T-helper 17 cell (primary cell): ENCODE measurements at places on chromosomes 7 and 10. TPM values are rescaled to one million over a fixed set of nuclear protein-coding genes. Genes with fewer than 3 reads are reported as not detected.

GRCh38 chr10:117398029-117398428 is 22.8 kb upstream of the PDZD8 start:
- no peak for DNase-seq

DNA sequence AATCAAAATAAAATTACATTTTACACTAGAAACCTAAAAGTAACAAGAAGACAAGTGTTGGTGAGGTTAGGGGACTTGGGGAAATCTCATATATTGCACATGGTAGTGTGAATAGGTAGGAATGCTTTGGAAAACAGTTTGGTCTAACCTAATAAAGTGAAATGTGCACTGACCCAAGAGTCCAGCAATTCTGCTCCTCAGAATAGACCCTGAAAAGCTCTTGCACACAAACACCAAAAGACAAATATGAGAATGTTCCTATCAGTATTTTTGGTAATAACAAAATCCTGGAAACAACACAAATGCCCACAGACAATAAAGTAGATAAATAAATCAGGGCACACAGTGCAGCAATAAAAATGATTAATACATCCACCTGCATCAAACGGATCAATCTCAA is 165.7 kb downstream of the GRID1 start:
- DNase-seq, result no peak

- no peak for DNase-seq
Measured at GRCh38 chr10:63829020-63829419, 307.8 kb downstream of the REEP3 start.

The AQP1 gene
- total RNA-seq, result 0.83 TPM

The UBE2D4 gene
- 6.9 TPM for total RNA-seq

DNA sequence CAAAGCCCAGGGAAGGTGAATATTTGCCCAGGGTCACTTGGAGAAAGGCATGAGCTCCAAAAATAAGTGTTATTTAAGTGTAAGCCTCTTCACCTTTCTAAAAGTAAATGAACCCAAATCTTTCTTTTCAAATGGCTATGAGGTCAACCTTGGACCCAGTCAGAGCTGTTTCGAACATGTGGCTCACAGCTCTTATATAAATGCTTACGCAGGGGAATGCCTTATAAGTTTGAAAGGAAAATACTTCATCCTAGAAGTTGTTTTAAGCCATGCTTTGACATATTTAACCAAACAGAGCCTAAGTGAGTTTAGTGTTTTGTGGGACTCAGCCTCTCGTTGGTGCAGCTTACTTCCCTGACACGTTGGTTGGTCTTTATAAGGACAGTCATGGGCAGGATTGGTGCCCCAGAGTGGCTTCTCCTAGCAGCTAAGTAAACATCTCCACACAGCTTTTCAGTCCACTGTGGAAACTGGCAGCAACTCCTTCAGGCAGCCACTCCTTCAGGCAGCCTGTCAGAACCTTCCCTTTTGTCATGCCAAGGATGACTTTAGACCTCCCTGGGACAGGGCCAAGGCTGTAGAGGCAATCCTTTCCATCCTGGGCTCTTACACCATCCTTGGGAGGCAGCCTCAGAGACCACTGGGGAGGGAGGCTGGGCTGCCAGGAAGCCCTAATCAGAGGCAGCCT is 43.6 kb downstream of the MINDY4 start:
- DNase-seq, result no peak

DNA sequence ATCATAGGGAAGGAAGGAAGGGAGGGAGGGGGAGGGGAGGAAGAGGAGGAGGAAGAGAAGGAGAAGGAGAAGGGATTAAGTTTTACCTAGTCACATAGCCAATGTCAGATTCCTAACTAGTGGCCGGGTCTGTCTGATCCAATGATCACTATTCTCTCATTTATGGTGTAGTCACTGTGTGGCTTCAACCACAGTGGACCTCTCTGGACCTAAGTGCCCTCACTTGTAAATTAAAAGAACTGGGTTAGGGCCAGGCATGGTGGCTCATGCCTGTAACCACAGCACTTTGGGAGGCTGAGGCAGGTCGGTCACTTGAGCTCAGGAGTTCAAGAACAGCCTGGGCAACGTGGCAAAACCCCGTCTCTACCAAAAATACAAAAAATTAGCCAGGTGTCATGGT is 6.6 kb upstream of the SERPINE1 start:
- DNase-seq, result no peak

GRCh38 chr10:55550236-55550635 is 749.2 kb upstream of the PCDH15 start:
- no peak for DNase-seq

The ZP3 gene
- 9.9 TPM for total RNA-seq

The ANLN gene
- 0.39 TPM for total RNA-seq

DNA sequence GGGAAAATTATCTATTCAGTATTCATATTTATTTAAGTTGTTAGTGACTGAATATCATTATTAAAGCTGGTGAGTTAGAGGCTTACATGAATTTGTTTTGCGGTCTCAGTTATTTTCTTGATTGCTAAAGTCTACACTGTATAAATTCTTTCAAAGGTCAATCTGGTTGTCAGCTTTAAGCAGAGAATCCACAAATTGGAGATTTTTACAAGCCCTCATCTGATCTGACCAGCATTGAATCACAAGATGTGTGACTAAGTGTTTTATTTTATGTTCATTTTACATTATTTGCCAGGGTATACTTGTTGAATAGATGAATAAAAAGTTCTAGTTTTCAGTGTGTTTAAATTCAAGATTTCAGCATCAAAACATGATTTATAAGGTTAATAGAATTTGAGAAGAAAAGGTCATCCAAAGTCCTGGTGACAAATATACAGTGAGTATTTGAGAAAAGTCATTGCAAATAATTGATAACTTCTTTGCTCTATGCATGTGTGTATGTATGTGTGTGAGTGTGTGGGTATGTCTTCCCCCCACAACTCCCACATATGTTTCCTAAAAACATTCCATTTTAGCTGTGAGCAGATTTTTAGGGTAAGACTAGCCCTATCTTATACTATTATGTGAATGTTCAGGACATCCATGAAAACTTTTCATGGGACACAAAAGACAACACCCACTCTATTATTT is 4.4 kb downstream of the SEMA3A start:
- DNase-seq, result no peak

The GIMAP8 gene
- 12.0 TPM for total RNA-seq

The KLF14 gene
- total RNA-seq, result not detected

The NFKB2 gene
- 364 TPM for total RNA-seq

The HOXA2 gene
- not detected for total RNA-seq

The MNX1 gene
- 0.21 TPM for total RNA-seq

The SAMD9L gene
- 17.7 TPM for total RNA-seq

DNA sequence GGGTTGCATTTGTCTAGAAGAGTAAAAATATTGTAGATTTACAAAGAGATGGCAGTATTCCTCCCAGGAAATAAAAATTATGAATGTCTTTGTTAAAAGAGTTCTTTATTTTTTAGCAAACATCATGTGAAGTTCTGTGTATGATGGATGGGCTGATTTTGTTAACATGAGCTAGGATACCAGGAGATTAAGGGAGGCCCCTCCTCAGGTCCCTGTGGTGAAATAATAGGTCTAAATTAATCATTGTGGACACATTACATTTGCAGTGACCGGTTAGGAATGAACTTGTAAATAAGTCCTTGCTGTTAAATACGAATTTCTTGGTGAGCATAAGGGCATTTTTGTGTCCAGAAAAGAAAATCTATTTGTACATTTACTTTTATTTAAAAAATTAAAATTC is 339.4 kb upstream of the PHF14 start:
- no peak for DNase-seq

The MYO3A gene
- total RNA-seq, result not detected

GRCh38 chr7:873367-874002 is 2.9 kb upstream of the GET4 start:
- DNase-seq, result peak; percentile 48

- no peak for DNase-seq
Measured at GRCh38 chr7:54409917-54410316, 132.3 kb upstream of the VSTM2A start.

DNA sequence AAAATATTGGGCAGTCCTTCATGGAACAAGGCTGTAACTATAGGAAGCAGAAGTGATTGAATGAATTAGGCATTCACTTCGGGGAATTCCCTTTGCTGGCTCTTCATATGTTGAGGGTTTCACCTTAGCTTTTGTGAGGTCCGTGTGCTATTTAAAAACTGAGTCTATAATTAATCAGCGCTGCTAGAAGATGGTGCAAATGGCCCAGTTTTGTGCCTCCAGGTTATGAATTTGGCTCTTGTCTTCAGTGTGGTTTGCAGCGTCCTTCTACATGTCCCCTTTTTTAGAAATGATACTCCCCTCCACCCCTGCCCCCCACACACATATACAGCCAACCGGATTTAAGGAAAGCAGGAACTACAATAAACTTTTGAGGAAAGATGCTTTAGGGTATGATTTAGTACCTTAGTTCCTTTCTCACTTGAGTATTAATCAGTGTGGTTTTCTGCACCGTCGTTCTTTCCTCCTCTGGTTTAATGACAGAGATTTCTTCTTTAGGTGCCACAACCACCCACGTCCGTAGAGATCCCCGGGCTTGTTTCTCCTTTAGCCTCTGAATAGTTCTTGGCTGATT is 110.6 kb upstream of the SAMD8 start:
- DNase-seq, result no peak

GRCh38 chr10:89921403-89921802 is 220.0 kb downstream of the KIF20B start:
- DNase-seq, result no peak

- DNase-seq, result no peak
Measured at GRCh38 chr7:111324228-111324627, 233.3 kb downstream of the LRRN3 start.

DNA sequence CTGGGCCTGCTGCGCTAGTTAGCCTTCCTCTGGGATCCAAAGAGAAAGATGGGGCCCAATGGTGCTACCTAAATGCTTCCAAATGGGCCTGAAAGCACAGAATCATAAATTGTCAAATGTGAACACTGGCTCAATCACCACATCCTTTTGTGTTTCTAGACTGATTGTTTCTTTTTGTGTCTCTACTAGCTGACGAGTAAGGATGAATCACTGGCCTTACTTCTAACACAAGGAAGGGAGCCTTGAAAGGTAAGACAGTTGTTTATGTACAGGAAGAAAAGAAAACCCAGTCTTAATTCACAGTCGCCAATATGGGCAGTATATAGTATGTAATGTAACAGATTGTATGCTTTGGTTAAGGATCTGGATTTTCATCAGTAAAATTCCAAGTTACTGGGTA is 89.5 kb downstream of the ZNF92 start:
- no peak for DNase-seq

DNA sequence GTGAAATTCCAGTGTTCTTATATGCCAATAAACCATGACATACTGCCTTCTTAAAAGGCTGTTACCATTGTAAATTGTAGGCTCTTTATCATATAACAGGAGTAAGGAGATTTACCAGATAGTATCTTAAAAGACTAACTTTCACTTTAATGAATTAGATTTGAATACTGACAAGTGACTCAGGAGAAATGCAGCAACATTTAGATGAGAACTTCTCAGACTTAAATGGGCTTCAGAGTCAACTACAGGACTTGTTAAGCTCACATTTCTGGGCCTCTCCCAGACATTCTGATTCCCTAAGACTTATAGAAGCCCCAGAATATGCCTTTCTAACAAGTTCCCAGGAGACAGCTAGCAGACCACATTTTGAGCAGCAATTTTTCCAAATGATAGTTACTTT is 466.3 kb downstream of the ARL4A start:
- no peak for DNase-seq

The SPAM1 gene
- not detected for total RNA-seq

DNA sequence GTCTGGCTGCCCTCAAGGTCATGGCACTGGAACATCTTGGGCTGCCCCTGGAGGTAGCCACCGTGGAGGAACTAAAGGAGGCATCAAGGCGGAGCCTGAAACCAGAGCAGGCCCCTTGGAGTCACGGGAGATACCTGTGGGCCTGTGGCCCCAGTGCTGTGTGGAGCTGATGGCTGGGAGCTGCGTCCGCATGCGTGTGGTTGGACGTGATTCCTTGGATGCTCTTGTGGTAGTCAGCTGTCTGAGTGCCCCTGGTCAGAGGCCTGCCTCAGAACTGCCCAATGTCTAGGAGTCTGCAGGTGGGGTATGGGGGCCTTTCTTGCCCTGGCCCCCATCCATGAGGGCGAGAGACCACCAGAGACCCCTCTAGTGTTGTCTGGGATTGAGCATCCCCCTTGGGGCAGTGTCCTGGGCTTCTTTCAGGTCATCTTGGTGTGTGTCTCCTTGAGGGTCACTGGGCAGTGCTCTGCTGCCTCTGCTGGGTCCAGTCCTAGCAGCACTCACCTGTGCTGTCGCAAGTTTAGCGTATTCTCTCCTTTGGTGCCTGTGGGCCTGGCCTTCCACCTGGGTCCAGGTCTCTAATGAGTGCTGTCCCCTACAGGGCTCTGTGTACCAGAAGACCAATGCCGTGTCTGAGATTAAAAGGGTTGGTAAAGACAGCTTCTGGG is 8.1 kb downstream of the PGAM2 start:
- no peak for DNase-seq

GRCh38 chr7:150405584-150406311 is 26.6 kb downstream of the ZNF775 start:
- peak; percentile 24 for DNase-seq

The UBTD1 gene
- 1.4 TPM for total RNA-seq

DNA sequence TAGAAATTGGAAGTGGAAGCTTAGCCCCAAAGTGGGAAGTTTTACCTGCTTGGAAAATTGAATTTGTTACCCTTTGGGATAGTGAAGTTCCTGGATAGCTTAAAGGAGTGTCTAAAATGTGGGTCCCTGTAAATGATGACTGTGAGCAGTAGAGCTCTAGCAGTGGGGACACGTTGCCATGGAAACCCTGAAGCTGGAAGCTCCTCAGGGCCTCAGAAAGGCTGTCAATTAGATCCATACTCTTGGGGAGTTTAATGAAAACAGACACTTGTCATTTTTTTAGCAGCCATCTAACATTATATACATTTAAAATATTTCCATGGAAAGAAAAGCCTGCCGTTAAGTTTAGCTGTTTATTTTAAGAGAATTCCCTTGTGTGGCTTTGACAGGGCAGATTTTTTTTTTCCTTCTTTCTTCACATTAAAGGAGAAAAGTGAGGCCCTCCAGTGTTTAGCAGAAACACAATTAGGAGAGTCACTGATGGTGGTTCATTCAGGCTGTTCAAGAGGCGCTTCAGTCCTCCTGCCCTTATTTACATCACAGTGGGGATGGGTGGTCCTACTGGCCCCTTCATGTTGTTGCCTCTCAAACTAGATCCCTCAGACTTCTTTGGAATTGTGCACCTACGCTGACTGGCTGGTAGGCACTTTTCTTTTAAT is 518.4 kb downstream of the CCSER2 start:
- DNase-seq, result no peak

The NKX2-3 gene
- not detected for total RNA-seq
